NCI-H524 (cell line): ENCODE measurements at places on chromosomes 16 and 17.

GRCh38 chr16:17450291-17450690 lies 20.5 kb downstream of the XYLT1 start:
- no peak for DNase-seq

GRCh38 chr17:80905586-80906230 lies 85.9 kb upstream of the CHMP6 start:
- no peak for DNase-seq

GRCh38 chr17:1197781-1198490 lies 18.2 kb upstream of the ABR start:
- DNase-seq, result no peak

- no peak for DNase-seq
These were observed 3.7 kb upstream of the HCRT start for GRCh38 chr17:42188749-42189650.

GRCh38 chr17:30256756-30257506 lies 21.4 kb upstream of the SLC6A4 start:
- no peak for DNase-seq

- no peak for DNase-seq
These were observed 18.9 kb downstream of the COG1 start for GRCh38 chr17:73211745-73212144.

GRCh38 chr17:37413875-37414519 lies 7.3 kb downstream of the TADA2A start:
- DNase-seq, result peak; percentile 11

DNA sequence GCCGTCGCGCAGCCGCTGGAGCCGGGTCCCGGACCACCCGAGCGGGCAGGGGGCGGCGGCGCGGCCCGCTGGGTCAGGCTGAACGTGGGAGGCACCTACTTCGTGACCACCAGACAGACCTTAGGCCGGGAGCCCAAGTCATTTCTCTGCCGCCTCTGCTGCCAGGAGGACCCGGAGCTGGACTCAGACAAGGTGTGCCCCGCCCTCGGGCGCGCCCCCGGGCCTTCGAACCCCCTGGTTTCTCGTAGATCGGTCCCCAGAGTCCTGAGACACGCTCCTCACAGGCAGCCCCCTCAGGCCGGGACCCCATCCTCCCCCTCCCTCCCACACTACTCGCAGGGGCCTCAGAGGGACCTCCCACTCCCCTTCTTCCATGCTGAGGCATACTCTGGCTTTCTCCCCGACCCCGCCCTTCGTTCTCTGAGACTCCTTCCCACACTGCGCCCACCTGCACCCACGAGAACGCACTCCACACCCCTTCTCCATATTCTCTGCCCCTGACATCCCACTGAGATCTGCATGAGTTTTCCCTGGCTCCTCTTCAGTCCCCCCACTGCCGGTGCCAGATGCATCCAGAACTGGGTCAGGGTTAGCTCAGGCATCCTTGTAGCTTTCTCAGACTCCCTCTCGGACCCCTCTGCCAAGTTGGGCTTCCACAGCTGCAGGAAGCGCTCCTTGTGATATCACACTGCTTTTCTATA lies 523 bp downstream of the KCTD2 start:
- DNase-seq, result peak; percentile 47

DNA sequence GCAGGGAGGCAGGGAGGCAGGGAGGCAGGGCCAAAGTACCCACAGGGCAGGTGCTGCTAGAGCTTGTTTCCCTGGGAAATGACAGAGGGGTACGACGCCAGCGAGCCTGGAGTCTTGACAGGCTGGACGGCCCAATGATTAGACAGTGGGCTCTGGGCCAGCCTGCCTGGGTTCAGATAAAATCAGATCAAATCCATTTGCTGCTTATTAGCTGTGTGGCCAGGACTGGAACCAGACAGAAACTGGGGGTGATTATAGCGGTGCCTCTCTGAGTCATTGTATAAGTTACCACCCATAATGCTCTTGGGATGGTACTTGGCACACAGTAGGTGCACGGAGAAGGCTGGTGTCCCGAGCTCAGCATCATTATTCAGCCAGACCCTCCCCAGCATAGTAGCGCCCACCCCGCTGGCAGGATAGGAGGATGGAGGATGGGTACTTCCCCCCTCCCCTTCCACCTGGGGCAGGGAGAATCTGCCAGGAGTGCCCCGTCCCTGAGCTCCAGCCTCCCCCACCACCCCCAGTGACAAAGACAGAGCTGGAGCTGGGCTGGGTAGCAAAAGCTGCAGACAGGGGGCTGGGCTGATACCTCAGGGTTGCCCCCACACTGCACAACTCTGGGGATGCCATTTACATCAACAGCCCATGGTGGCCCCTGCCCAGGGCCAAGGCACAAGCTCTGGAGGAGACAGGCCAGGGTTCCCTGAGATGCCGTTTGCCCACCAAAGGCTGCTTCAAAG lies 77.6 kb upstream of the TNRC6C start:
- no peak for DNase-seq
